ENCODE measurements at places on chromosomes 1 and 21. TPM values are rescaled to one million over a fixed set of nuclear protein-coding genes. Genes with fewer than 3 reads are reported as not detected.

- DNase-seq = no peak
These were observed 46.8 kb upstream of the WASF2 start for GRCh38 chr1:27536767-27537166.

DNA sequence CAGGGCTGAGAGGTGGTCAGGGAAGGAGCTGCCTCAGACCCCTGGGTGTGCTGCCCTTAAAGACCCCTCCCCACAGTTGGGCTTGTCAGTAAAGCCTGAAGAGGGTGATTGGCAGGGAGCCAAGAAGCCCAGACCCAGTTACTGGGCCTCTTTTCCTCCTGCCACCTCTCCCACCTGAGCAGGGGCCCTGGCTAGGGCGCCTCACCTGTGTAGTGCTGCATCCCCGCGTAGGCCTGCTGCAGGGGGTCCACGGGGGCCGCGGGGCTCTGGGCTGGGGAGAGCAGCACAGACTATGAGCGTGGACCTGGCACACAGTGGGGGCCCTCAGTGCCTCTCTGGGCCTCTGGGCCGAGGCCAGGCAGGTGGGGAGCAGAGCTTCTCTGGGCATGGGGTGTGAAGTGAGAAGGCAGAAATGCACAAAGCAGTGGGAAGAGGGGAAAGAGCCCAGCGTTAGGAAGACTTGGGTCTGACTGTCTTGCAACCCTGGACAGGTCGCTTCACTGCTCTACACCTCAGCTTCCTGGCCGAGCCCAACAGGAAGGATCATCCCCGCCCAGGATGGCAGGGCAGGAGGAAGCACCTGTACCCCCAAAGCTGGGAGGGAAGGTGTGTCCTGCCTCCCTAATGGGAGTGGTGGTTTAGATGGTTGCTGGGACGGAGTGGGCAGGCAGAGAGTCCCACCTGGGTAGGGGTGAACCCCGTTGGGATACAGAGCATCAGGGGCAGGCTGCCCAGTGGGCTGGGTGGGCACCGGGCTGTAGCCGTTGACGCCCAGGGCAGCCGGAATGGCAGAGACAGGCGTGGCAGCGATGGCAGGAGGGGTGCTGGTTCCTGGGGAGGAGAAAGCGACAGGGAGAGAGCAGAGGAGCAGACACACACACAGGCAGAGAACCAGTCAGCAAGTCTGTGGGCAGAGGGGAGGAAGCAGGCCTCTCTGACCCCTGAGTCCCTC lies 9.9 kb downstream of the CELF3 start:
- DNase-seq = no peak

NKAIN1 gene
- 0.79 TPM for total RNA-seq

SPOCD1 gene
- not detected for total RNA-seq

C1orf87 gene
- total RNA-seq = not detected

Data from activated CD8-positive, alpha-beta memory T cell treated with anti-CD3 and anti-CD28 coated beads, Interleukin-2, amount 10 ng/mL, durations not matched to agents 7 days and 5 days (primary cell).